Activated naive CD4-positive, alpha-beta T cell (primary cell): ENCODE measurements at places on chromosomes 13 and 19.

- no peak for DNase-seq
Observed at GRCh38 chr13:51682686-51683085, 98.4 kb downstream of the WDFY2 start.

DNA sequence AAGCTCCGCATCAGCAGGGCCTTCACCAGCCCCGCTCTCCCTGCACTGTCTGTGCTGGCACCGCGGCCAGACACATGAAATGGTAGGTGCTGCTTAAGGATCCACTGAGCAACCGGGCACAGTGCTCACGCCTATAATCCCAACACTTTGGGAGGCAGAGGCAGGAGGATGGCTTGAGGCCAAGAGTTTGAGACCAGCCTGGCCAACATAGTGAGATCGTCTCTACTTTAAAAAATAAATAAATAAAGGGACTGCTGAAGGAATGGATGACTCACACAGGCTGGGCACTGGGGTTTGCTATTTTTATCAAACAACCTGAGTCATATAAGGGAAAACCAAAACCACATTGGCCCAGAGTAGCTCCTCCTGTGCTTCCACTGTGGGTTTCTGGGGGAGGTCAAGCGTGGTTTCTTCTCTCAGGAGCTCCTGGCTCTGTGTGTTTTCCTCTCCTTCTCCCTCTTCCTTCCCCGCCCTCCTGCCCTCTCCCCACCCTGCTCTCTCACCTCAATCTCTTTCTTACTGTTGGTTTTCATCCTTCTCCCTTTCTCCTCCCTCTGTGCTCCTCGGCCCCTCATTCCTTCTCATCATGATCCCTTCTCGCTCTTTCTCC lies 21.3 kb downstream of the VRK3 start:
- DNase-seq, result no peak

DNA sequence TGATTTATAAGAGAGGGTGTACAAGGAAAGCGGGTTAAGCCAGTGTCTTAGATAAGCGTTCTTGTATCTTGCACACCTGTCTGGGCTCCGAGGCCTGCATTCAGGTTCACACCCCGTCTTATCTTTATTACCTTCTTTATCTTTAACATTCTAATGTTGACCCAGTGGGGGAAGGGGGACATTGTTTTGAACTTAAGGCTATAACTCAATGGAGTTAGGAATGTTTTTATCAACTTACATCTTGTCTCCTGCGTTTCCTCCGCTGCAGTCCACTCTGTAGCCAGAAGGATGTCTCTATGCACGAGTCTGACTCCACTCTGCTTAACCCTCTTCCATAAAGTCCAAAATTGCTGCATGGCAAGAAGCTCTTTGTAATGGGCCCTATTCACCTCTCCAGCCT lies 71.2 kb downstream of the FGF9 start:
- DNase-seq, result no peak

GRCh38 chr19:49755956-49756355 lies 7.2 kb downstream of the TSKS start:
- DNase-seq, result no peak

GRCh38 chr13:58744686-58745085 lies 1113.1 kb downstream of the PCDH17 start:
- DNase-seq, result no peak
